ENCODE measurements at places on chromosomes 4 and X.

DNA sequence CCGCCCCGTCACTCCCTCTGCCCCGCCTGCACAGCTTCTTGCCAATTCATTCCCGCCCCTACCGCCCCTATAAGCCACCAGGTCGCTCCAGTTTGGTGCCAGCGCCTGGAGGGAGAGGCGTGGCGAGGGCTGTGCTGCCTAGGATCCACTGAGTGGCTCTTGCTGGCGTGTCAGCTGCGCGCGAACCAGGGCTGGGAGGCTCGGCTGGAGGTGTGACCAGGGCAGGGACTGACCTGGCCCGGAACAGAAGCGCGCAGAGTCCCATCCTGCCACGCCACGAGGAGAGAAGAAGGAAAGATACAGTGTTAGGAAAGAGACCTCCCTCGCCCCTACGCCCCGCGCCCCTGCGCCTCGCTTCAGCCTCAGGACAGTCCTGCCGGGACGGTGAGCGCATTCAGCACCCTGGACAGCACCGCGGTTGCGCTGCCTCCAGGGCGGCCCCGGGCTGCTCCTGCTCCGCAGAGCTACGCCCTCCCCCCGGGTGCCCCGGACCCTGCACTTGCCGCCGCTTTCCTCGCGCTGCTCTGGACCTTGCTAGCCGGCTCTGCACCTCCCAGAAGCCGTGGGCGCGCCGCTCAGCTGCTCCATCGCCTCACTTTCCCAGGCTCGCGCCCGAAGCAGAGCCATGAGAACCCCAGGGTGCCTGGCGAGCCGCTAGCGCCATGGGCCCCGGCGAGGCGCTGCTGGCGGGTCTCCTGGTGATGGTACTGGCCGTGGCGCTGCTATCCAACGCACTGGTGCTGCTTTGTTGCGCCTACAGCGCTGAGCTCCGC, at the start of gene GPR78:
Gene GPR78 (plus strand): TSS at position 72 of the 773 bp plus-strand sequence. CDS start 591 bp downstream, at position 663.
- no peak for DNase-seq

- peak; percentile 10 for DNase-seq
Observed at GRCh38 chr4:25792200-25792791, 70.5 kb downstream of the SEL1L3 start.

- DNase-seq, result no peak
Observed at GRCh38 chr4:174946246-174946645, 28.1 kb downstream of the ADAM29 start.

GRCh38 chrX:134603806-134604700, 54.2 kb downstream of the PLAC1 start:
- DNase-seq, result no peak

DNA sequence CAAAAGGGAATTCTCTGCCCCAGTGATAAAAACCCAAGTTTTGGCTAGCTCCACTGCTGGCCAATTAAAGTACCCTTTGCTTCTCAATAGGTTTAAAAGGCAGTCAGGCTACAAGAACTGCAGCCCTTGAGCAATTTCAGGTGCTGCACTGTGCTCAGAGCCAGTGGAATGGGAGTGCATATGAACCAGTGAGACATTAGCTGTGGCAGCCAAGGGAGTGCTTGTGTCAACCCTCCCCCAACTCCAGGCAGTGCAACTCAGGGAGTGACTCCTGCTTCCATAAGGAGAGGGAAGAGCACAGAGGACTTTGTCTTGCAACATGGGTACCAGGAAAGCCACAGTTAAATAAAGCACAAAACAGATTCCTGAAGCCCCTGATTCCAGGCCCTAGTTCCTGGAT, 61.6 kb upstream of the VAMP7 start:
- no peak for DNase-seq

DNA sequence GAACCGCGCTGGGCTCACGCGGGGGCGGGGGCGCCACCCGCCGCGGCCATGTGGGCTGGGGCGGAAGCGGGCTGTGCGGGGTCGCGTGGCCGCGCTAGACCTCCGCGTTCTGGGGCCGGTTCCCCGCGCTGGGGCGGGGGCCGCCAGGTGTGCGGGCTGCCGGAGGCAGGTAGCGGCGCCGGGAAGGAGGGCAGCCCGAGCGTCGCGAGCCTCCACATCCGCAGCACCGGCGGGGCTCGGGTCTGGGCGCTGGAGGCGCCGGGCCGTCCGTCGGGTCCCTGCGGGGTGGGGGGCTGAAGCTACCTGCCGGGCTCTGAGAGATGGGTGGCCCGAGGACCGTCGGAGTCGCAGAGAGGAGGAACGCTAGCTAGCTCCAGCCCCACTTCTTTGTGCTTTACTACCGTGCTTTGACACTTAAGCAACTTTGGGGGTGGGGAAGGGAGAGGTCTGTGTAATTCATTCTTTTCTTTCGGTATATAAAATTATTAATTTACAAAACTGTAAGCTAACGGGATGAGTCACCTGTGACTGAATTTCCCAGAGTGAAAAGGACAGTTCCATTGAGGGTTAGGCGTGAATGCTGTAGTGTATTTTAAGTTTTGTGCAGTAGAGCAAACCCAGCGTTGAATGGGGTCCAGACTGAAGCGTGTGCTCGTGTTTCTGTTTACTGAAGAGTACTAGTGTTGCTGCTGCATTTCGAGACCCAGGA, 689 bp downstream of the METAP1 start:
- no peak for DNase-seq

DNA sequence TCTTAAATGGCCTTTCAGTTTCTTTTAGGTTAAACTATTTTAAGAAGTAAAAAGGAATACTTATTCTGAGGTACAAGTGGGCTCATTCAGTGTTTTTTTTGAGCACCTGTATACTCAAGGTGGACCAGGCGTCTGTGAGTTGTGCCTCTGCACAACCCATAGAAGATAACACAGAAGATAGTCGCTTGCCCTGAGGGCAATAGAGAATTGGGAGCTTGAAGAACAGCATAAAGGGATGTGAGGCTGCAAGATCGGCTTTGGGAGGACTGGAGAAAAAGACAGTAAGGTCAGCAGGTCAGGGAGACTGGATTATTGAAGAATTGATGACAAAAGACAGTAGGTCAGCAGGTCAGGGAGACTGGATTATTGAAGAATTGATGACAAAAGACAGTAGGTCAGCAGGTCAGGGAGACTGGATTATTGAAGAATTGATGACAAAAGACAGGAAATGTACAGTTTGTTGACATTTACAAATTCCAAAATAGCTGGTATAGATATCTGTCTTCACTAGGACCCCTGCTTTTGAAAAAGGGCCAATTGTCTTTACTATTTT, 3.1 kb downstream of the CPE start:
- no peak for DNase-seq

DNA sequence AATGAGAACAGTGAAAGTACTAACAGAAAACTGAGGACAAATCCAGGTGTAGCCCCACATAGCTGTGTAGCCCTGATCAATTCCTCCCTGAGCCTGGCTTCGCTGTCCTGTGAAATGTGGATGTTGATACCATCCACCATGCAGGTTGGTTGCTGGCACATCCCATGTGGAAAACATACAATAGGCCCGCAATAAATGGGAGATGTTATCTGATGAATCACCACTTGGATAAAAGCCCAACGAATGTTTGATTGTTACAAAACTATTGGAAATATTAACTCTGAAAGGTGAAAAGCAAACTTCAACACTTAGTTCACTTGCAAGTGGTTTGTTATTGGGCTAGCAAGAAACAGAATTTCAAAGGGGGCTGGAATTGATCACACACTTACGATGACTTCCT, 186.3 kb upstream of the FTHL17 start:
- DNase-seq, result no peak

GRCh38 chrX:15815779-15816437, 25.6 kb downstream of the ZRSR2 start:
- DNase-seq, result peak; percentile 60

DNA sequence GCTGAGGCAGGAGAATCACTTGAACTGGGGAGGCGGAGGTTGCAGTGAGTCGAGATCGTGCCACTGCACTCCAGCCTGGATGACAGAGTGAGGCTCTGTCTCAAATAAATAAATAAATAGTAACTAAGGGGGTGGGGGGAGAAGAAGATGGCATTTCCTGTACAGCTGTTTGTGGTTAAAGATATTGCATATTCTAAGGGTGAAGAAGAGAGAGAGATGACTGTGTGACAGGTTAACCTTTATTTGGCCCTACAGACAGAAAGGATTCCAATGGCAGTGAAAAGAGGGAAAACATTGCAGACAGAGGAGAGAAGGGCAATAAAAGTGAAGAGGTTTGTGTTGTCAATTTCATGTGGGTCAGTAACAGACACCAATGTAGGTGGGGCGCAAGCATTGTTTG, 9.4 kb downstream of the TASL start:
- DNase-seq, result no peak

DNA sequence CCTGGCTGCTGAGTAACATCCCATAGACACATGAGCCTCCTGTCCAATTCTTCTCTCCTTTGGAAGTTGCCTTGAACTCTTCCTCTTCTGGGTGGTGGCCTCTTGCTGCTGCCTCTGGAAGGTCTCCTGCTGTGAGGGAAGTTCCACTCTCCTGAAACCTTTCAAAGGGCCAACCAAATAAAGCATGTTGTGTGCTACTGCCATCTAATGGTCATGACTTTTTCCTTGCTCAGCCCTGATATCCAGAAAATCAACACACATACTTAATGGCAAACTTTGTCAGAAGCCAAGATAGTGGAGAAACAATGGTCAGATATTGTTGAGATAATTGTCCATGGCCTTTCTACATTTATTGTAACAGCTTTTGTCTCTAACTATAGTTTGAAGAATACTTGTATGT, 19.1 kb upstream of the ZXDA start:
- no peak for DNase-seq

DNA sequence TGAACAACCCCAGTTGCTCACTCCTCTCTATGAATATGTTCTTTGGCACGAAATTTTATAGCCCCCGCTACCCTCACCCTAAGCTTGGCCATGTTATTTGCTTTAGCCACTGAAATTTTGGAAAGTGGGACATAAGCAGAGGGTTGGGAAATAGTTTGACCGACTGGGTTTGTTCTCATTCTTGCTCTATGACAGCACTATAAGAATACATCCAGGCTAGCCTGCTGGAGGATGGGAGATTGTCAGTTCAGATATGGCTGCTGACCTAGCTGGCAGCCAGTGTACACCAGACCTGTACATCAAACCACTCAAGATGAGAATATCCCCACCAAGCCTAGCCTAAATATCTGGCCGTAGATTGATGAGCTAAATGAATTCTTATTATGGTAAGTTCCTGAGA, 298.1 kb downstream of the PDGFC start:
- no peak for DNase-seq

DNA sequence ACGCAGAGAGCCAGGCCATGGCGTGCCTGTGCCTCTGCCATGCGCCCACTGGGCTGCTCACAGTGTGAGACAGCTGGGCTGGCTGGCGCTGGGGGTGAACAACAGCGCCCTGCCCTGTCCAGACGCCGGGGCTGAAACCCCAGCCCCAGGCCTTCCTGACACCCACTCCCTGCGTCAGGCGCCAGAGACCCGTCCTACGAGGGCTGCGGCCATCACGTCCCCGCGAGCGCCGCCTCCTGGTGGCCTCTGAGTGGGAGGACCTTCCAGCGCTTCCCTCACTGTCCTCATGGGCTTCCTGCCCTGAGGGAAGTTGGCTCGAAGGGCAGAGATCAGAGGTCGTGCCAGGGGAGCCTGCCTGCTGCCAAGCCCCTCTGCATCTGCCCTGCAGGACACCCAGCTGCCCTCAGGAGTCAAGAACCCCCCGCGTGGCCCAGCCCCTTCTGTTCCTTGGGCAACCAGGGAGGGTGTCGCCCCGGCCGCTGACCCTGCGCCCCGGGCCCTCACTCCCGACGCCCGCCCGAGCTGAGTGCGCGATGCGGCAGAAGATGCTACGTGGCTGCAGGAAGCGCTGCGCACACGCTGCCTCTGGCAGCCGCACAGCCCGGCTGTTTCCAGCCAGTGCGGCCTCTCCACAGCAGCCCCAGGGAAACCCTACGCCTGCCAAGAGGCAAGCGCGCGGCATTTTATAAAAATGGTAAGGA, 16.2 kb downstream of the NELFA start:
- no peak for DNase-seq

DNA sequence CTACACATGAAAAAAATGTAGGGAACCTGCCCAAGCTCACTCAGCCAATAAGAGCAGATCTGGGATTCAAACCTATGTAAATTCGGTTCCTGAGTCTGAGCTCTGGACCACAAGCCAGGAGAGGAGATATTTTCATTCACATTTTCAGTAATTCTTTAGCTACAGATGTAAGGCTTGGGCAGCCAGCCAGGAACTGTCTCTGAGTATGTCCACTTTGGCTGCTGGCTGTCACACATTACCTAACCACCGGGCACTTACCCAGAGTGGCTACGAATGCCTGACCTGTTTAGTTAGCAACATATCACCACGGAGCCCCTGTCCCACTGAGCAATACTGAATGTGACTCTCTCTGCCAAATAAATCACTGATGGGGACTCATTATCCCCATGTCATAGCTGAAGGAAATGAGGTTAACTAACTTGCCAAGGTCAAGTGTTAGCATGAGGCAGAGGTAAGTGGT, 15.3 kb downstream of the USP46 start:
- DNase-seq, result no peak

DNA sequence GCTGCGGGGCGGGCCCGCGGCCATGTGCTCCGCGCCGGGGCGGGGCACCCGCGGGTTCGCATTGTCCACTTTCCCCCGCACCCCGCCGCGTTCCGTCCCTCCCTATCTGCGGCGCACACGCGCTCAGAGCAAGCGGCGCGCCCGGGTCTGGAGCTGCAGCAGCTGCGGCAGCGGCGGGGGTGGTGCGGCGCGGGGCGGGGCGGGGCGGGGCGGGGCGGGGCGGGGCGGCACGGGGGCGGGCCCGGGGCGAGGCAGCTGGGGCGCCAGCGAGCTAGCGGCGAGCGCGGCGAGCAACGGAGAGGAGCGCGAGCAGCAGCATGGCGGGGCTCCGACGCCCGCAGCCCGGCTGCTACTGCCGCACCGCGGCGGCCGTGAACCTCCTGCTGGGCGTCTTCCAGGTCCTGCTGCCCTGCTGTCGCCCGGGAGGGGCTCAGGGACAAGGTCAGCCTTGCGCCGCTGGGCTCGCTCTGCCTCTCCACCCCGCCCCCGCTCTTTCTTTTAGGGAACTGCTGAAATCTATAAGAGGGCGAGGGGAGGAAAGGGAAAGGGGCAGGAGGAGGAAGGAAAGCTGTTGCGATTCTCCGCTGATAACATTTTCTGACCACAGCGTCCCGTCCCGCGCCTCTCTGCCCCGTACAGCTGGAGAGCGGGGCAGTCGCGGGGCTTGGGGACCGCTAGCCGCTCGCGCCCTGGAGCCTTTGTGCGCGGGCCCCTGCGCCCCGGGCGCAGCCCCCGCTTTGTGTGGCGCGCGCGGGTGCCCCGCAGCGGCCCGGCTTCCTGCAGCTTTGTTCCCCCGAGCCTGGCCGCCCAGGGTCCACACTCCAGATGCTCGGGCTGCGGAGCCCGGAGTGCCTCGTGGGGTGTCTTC, at the start of gene TMEM131L:
Gene TMEM131L (plus strand): TSS at position 280 of the 868 bp plus-strand sequence. CDS start 38 bp downstream, at position 318.
- peak; percentile 59 for DNase-seq

DNA sequence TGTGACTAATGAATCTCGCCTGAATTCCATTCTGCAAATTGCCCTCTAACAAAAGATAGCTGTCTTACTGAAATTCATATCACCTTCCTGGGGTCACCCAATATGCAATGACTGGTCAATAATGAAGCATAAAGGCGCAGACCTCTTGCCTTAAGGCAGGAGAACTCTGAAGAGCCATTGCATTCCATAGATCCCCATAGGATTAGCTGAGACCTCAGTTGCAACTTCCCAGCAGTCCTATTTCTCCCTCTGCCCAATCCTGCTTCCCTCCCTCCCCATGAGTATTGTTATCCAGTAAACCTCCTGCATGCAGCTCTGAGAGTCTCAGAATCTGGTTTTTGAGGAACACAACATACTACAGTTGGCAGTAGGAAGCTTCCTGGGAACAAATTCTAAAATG, 396.5 kb downstream of the DCAF12L2 start:
- no peak for DNase-seq

- DNase-seq, result no peak
Observed at GRCh38 chr4:134533068-134533467, 331.5 kb upstream of the PABPC4L start.
